ENCODE measurements at places on chromosomes 6 and 20. TPM values are rescaled to one million over a fixed set of nuclear protein-coding genes. Genes with fewer than 3 reads are reported as not detected.
A peak's percentile ranks its signal among the peaks of the same experiment; 100 is the strongest.

Gene GINS1
- polyA plus RNA-seq, result 4.9 TPM

Gene AIG1
- 26.3 TPM for polyA plus RNA-seq

Gene ECT2L
- 0.43 TPM for polyA plus RNA-seq

Gene STK4
- 10.6 TPM for polyA plus RNA-seq

Gene SRPK1
- polyA plus RNA-seq, result 20.3 TPM

DNA sequence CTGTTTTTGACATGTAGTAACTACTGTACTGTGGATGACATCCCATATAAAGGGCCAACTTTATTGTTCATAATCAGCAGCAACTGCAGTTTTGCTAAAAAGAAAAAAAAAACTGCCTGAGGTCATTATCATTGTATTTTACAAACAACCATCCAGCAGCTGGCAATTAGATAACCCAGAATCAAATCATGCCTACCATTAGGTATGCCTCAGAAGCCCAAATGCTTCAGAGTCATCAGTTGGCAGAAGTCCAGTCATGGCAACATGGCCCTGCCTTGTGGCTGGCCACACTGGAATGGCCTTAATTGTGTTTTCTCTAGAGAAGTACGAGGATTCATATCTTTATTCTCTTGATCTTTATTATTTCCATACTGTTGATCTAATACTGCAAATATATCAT, 462.4 kb upstream of the NRSN1 start:
- no peak for DNase-seq

DNA sequence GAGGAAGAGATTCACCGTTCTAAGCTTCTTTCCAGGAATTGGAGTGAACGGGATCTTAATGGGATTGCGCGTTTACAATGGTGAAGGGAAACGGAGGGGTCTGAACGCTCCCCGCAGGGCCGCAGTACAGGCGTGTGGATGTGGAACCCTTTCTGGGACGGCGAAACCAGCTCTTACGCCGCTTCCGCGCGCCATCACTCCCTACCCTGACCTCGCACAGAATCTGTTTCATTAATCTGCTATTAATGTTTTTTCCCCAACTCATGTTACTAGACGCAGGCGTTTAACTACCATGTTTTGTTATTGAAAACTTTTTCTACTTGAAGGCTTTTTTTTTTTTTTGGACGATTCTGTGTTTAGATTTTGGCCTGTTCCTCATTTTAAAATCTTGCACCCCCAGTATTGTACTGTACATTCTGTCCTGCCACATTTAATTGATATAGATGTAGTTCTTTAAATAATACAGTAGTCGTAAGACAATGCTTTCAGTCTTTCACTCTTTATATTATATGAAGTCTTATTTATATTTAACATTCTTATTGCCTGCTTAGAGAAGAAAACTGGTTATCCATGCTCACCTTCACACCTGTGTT, 696 bp upstream of the SUPT3H start:
- DNase-seq, result no peak

DNA sequence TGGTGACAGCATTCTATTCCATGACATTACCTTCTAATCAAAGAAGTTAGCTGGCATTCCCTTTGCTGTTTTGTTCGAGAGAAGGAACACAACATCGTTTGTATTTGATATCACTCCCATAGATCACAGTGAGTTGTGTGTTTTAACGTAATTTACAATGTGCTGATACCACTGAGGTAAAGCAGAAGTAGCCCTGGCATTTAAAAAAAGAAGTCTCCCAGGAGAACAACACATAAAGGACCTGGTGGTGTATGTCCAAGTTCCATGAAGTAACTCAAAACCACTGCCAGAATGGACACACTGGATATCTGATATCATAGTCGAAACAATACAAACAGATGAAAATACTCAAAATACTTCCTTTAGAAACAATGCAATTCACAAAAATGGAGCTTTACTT, 351.7 kb downstream of the RNGTT start:
- DNase-seq, result no peak

DNA sequence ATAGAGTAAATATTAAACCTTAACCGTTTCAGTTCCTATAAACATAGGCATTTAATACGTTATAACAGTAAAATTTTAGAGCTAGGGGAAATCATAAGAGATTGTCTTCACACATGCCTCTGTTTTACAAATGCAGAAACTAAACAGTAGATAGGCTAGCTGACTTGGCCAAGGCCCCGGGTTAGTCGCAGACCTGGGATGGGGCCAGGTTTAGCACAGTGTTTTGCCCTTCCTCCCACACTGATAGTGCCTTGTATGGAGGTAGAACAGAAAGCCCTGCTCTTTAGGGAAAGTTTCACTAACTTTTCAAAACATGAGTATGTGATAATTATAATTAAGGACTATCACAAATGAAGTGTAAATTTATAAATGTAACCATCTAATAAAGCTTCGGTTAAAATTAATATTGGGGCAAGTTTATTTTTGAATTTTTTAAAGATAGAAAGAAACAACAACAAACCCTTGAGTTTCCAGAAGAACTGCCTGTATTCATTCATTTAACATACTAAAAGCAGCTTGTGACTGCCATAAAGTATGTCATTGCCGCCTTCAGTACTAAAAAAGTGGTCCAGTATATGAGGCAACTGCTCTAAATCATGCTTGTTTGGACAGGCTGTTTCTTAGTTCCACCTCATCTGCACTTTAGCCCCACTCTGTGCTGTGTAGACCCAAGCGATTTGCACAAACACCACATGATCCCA, 62.5 kb upstream of the LOC128125822 start:
- DNase-seq, result peak; percentile 16

- no peak for DNase-seq
Measured at GRCh38 chr6:168626046-168626602, 185.1 kb downstream of the SMOC2 start.

DNA sequence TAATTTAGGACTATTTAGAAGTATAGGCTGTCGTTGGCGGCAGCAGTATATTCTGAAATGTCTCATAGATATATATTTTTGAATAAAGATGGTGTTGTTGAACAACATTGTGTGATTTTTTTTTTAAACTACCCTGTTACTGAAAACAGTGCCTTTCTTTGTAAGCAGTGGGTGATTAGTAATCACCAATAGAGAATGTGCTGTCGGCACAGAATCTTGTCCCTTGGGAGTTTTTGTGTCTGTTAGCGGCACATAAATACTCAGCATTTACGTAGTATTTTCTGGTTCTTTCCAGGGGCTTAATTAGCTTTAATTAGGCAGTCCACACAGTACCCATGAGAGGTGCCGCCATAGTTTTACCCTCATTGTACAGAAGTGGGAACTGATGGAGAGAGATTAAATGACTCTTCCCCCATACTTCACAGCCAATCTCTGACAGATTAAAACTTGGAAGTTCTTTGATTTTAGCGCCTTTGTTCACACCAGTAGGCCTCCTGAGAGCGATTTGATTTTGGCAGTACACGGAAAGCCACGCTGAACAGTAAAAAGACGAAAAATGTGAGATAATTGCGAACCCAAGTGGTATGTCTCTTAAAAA, 58.8 kb downstream of the RPRD1B start:
- DNase-seq, result no peak

DNA sequence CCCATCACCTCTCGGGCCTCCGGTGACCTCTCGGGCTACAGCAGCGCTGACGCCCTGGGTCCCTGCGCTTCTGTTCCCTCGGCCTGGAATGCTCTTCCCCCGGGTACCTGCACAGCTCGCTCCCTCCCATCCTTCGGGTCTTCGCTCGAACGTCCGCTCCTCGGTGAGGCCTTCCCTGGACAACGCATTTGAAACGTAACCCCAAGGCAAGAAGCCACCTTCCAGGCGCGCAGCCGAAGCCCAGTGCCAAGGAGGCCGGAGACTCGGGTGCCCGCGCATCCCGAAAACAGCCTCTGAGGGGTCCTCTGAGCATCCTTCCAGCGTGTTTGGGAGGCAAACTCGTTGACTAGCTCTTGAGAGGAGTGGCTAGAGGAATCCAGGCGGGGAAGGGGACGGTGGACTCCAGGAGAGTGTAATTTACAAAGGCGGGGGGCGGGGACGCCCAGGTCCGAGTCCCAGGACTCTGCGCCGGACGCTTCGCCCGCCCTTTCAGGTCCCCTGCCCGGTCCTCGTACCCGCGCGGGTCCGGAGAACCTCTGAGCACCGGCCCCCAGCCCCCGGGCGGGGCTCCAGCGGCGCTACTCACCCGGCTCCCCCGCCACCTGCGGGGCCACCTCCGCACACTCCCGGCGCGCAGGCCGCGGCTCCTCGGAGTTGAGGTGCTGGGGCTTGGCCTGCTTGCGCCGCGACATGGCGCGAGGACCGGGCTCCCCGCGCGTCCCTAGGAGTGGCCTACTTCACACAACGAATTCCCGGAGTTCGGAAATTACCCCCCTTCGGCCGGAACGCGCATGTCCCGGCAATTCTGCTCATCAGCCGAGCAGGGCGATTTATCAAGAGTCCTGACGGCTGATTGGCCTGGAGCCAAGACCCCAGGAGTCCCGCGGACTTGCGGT, 86.8 kb downstream of the ZFP64 start:
- peak; percentile 50 for DNase-seq

GRCh38 chr6:7033202-7033601, 74.6 kb upstream of the RREB1 start:
- DNase-seq, result no peak

DNA sequence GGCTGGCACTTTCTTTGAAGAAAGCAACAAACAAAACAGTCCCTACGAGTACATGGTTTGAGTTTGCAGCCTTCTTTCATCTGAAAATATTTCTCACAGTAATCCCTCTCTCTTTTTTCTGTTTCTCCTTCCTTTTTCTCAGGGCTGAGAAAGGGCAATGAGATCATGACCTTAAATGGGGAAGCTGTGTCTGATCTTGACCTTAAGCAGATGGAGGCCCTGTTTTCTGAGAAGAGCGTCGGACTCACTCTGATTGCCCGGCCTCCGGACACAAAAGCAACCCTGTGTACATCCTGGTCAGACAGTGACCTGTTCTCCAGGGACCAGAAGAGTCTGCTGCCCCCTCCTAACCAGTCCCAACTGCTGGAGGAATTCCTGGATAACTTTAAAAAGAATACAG, 80.7 kb upstream of the CLDN20 start:
- no peak for DNase-seq

- DNase-seq, result no peak
Measured at GRCh38 chr6:43736211-43736786, 33.7 kb upstream of the VEGFA start.

- DNase-seq, result no peak
Measured at GRCh38 chr6:42726026-42726425, 3.6 kb upstream of the PRPH2 start.

- no peak for DNase-seq
Measured at GRCh38 chr6:170131351-170131750, 159.5 kb downstream of the DLL1 start.

- DNase-seq, result no peak
Measured at GRCh38 chr6:6893701-6894100, 214.1 kb upstream of the RREB1 start.

GRCh38 chr20:53664121-53664520, 70.5 kb upstream of the ZNF217 start:
- DNase-seq, result no peak

DNA sequence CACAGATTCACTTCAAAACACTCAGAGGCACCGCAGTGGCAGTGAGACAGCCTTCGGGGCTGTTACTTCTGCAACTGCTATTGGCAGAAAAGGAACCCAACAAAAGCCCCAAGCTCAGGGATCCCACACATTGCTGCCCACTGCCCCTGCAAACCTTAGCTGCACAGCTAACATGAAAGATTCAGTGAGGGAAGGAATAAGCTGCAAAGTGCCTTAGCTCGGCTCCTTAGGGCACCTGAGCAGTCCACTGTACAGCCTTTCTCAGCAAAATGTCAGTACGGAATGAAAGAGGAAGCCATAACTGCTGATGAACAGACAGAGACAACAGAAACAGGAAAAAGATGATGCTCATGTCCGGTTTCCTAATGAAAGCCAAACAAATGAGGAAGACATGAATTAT, 179.7 kb upstream of the SHLD1 start:
- no peak for DNase-seq

GRCh38 chr6:76592566-76592965, 520.1 kb upstream of the IMPG1 start:
- no peak for DNase-seq

DNA sequence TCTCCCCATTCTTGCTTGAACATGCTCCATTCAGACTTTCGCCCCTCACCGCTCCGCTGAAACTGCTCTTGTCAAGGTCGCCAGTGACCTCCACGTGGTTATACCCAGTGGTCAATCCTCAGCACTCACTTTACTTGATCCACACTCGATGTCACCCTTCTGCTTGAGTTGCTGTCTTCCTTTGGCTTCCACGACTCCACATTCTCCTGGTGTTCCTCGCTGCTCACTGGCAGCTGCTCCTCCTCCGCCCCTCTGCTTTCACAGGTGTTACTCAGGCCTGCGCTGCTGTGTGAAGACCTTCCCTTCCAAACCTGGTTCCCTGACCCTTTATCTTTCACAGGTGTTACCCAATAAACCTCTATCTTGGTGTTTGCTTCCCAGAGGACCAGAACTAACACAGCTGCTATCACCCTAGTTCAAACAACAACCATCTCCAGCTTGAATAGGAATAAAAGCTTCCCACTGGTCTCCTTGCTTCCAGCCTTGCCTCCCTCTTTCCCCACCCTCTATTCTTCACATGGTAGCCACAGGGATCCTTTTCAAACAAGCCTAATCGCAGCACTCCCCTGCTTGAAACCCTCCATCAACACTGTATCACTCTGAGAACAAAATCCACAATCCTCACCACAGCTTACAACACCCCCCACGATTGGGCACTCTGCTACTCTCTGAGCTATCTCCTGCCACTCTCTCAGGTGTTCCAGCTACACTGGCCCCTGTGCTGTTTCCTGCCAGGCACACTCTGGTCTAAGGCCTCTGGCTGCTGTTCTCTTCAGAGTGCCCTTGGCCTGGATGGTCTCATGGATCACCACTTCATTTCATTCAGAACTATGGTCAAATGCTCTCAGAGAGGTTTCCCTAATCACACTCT, 10.7 kb downstream of the PPIL1 start:
- no peak for DNase-seq

GRCh38 chr20:63944078-63944941, 11.9 kb downstream of the UCKL1 start:
- no peak for DNase-seq

GRCh38 chr6:132153221-132153898, 202.2 kb upstream of the CCN2 start:
- DNase-seq, result no peak

GRCh38 chr6:155693573-155694418, 238.2 kb upstream of the NOX3 start:
- DNase-seq, result no peak

- no peak for DNase-seq
Measured at GRCh38 chr6:24554474-24554873, 59.7 kb downstream of the ALDH5A1 start.

GRCh38 chr6:48135323-48136084, 24.5 kb upstream of the PTCHD4 start:
- no peak for DNase-seq

DNA sequence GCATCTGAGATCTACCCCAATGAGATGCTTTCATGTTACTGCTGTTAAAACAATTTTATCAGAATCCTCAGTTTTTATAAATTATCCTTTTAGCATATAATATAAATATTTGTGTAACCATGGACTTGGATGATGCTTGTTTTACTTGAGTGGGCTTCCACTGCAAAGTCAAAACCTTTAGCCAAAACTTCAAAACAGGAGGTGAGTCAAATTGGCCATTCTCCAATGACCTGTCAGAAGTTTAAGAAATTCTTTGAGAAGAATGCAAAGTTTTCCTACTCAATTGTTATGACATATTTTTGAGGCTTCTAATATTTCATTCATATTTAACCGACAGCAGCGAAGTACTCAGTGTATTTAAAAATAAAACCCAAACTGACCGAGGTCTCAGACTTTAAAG, 507.9 kb downstream of the EYS start:
- no peak for DNase-seq
